SW480 (cell line): ENCODE measurements at places on chromosomes 4 and X.

GRCh38 chrX:70030301-70030767 is 19.4 kb downstream of the AWAT2 start:
- DNase-seq, result peak; percentile 44

- DNase-seq, result no peak
Observed at GRCh38 chr4:76725039-76725438, 172.9 kb downstream of the SOWAHB start.

GRCh38 chr4:113325876-113326615 is 276.6 kb downstream of the ANK2 start:
- DNase-seq, result no peak

DNA sequence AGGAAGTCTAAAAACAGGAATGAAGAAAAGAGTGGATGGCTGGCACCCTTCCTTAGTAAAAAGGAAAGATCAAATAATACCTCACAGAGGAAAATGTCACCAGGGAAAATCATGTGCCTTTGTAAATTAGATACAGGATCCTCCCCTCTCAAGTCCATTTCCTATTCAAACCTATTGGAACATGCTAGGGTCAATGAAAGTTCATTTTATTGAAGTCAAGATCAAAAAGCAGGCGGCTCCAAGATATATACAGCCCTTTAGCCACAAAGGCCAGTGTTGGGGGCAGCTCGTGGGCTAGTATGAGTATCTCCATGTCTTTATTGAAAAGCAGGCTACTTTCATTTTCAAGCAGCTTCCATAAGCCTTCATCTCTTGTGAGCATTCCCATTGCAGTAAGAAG is 141.1 kb downstream of the QDPR start:
- DNase-seq, result peak; percentile 55

DNA sequence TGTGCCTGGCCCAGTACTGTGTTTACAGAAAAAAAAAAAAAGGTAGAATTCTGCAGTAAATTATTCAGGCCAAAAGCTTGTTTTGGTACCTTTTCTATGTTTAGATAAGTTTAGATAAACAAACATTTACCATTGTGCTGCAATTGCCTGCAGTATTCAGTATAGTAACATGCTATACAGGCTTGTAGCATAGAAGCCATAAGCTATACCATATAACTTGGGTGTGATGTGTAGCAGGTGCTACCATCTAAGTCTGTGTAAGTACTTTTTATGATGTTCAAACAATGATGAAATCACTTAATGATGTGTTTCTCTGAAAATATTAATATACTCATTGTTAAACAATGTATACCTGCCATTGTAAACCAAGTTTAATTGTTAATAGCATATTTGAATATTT is 241.6 kb upstream of the HS3ST1 start:
- no peak for DNase-seq

GRCh38 chr4:85833302-85833701 is 358.4 kb downstream of the ARHGAP24 start:
- no peak for DNase-seq

- peak; percentile 59 for DNase-seq
Observed at GRCh38 chrX:76253432-76253831, 80.6 kb downstream of the PBDC1 start.

- DNase-seq, result no peak
Observed at GRCh38 chrX:71615954-71616353, 2.4 kb downstream of the CXCR3 start.

GRCh38 chrX:95071621-95072020 is 1397.6 kb downstream of the FAM133A start:
- DNase-seq, result no peak

DNA sequence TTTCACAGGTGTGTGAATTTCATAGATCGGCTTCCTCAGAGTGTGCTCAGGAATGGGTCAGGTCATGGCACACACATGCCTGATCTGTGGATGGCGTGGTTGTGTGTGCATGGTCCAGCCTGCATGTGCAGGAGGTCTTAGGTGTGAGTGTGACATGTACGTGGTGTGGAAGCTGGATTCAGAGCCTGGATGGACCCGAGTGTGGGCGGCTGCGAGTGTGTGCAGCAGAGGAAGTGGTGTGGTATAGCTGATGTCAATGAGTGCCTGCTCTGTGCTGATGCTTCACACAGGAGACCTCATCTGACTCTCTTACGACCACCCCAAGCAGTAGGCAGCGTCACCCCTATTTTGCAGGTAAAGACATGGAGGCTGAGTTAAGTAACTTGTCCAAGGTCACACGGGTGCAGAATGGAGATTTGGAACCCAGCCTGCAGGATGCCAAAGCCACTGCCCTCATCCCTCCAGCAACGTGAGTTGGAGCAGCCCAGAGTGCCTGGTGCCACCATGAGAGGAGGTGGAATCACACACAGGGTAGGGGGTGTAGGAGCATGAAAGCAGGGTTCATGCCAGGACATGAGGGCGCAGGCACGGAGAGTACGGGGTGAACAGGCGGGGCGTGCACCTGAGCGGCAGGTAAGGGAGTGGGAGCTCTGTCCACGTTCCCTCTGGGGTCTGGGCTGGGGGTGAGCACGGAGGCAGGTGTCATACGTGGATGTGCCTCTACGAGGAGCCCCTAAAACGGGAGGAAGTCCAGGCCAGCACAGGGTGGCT is 24.2 kb upstream of the C4orf50 start:
- DNase-seq, result no peak

DNA sequence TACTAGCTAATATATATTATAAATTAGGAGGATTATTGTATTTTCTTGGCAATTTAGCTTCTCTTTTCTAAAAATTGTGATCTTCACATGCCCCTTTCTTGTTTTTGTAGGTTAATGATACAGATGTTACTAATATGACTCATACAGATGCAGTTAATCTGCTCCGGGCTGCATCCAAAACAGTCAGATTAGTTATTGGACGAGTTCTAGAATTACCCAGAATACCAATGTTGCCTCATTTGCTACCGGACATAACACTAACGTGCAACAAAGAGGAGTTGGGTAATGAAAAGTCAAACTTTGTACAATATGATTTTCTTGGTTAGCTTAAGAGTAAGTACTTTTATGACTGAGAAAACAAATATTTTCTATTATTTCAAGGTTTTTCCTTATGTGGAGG is 74.1 kb downstream of the SLC10A6 start:
- DNase-seq, result no peak

GRCh38 chr4:163776957-163777356 is 282.5 kb downstream of the TMA16 start:
- DNase-seq, result no peak

- DNase-seq, result no peak
Observed at GRCh38 chrX:81259020-81259713, 57.3 kb downstream of the SH3BGRL start.

DNA sequence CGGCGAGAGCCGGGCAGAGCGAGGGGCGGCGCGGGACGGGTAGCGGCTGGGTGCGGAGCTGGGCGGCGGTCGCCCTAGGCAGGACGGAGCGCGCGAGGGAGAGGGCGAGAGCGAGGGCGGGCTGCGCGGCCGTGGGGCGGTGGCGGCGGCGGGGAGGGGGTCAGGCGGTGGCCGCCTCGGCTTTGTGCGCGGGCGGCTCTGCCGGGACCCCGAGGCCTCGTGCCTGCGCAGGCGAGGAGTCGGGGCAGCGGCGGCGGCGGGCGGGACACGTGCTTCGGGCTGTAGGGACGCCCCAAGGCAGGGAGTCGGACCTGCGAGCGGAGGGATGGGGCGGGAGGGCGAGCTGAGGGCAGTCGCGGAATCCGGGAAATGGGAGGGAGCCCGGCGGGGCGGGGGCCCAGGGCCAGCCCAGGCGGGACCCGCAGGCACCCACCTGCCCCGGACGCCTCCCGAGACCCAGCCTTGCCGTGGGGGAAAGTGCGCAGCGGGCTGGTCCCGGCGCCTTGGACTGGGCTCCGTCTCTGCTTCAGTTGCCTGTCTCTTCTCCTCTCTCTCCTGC is 465 bp downstream of the BMPR1B start:
- DNase-seq, result peak; percentile 20

DNA sequence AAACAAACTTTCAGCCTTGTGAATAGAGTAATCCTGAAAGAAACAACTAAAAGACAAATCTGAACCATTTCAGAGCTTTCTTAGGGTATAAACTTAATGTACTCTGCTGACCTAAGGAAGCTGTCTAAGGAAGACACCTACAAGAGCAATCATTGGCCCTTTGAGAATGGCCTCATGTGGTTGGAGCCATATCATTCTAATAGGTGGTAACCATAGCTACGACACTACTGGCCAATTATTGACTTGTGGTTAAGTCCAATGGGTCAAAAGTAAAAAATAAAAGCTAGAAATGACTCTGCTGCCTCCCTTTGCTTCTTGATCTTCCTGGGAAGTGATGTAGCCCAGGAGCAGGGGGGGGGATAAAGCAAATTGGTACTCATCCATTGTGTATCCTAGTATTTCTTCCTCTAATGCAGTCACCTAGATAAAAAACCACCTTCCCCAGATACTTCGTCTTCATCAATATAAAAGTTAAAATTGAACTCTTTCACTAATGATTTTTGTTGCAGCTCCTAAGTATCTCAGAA is 547.0 kb downstream of the ARAP2 start:
- DNase-seq, result no peak

DNA sequence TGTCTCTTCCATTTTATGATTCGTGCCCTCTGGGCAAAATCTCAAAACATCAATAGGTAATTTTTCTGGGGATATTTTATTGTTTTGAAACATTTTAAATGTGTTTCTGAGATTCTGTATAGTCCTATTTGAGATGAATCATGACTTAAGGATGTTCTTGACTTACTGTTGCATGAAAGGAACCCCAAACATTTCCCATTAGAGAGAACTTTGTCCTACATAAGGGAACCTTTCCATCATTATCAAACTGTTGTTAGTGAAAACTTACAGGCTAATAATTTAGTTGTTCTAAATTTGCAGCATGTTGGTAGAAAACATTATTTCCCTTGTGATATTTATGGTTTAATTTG is 523.3 kb downstream of the PPARGC1A start:
- DNase-seq, result no peak

DNA sequence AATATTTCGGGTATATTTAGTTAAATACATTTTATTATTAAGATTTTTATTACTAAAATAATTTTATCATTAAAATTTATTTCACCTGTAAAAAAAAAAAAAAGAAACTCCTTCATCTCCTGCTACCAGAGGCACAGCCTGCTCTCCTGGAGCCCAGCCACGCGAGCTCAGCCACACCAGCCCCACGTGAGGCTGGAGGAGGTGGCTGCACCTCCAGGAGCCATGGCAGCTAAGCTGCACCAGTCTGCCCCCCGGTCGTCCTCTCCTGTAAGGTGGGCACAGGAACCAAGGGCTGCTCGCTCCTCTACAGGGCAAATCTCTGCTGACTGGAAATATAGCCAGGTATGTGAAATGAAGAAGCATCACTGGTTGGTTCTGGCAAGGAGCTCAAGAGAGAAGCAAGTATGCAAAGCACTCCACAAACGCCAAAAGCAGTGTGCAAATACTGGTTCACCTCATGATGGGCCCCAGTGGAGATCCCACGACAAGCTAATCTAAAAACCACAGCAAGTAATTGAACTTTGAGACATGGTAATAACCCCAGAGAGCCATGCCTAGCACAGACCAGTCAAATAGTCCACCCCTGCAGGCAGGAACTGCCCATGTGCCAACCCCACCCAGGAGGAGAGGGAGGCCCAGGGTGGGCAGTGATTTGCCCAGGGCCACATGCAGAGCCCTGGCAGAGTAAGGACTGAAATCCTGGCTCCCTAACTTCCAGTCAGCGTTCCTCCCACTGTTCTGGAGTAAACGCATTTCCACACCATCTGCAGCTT is 90.1 kb downstream of the WFS1 start:
- DNase-seq, result peak; percentile 48

- DNase-seq, result peak; percentile 63
Observed at GRCh38 chrX:130110379-130111219, at the start of gene ELF4. Gene ELF4 (minus strand): TSS chrX:130110497. CDS start chrX:130081330, 29,167 bp downstream.

DNA sequence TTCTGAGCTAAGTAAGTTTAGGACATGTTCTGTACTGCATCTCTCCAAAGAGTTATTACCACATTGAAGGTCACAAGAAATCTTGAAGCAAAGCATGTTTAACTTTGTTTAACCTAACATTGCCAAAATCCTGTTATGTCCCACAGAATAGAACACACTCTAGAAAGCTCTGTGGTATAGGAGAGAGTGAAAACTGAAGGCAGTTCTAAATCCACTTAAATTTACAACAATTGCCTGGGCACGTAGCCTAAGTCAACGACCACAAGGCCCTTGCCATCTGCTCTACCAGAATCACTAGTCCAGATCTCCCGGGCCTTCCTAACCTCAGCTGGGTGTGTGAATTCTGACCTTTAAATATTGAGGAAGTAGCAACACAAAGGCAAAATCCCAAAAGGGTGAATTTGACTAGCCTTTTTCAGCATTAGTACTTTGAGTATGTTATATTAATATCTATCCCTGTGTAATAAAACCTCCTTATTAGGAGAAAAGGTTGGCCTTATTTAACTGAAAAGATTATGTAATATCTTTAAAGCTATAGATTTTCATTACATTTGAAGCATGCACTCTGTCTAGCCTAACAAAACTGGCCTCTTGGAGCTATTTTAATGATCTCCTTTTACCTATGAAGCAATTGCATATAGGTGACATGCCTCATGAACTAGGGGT is 4.5 kb upstream of the MAML3 start:
- DNase-seq, result no peak

DNA sequence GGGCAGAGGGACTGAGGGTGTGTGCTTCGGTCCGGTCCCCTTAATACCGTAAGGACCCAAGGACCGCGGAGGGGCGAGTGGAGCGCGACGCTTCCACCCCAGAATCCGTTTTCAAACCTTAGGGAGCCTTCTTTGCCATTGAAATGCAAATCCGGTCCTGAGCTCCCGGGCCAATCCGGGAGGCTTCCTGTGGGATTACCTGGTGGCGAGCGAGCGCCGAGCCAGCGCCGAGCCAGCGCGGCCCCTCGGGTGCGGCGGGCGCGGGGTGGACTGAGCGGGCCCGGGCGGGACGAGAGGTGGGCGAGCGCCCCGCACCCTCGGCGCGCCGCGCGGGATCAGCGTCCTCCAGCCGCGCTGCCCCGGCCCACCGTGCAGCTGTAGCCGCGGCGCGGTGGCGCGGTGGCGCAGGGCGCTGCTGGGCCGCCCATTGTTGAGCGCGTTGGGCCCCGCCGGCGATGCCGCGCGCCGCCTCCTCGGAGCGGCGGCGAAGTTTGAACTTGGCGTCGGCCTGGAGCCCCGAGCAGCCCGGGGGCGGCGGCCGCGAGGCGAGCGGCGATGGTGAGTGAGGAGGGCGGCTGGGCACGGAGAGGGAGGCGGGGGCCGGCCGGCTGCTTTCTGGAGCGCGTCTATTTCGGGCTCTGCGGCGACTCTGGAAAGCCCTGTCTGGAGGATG is 208.7 kb downstream of the SOWAHB start:
- DNase-seq, result peak; percentile 75

GRCh38 chr4:41133454-41134018 is 80.8 kb downstream of the APBB2 start:
- no peak for DNase-seq

GRCh38 chr4:98728433-98728832 is 70.0 kb upstream of the TSPAN5 start:
- no peak for DNase-seq

GRCh38 chr4:183348706-183349659 is 26.8 kb upstream of the CLDN24 start:
- DNase-seq, result peak; percentile 9

GRCh38 chr4:5707778-5708448 is 446 bp downstream of the EVC2 start:
- no peak for DNase-seq
